ENCODE measurements at places on chromosomes 12 and 14.

DNA sequence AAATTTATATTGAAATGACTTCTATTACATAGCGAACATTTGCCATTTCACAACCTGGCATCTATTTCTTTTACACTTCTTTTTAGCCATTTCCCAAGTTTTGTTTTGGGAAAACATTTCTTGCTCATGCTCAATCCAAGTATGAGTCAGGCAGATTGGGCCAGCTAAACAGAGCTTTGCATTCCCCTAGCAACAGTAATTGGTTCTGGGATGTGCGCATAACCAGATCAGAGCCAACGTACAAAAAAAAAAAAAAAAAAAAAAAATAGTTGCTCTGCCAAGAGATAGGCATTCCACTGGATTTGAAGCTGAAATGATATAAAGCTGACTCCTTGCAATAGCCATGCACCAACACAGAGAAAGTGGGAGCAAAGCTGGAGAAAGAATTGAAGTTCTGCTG lies 37.5 kb downstream of the PLCZ1 start:
- H3K27me3 ChIP-seq = no peaks in the 10 kb centered on the region
- no peaks in the 10 kb centered on the region for H3K4me1 ChIP-seq
- no peak overlapping the region for H3K27ac ChIP-seq
- no peak for DNase-seq
- H3K4me3 ChIP-seq = no peak overlapping the region
- no peaks in the 10 kb centered on the region for H3K36me3 ChIP-seq

DNA sequence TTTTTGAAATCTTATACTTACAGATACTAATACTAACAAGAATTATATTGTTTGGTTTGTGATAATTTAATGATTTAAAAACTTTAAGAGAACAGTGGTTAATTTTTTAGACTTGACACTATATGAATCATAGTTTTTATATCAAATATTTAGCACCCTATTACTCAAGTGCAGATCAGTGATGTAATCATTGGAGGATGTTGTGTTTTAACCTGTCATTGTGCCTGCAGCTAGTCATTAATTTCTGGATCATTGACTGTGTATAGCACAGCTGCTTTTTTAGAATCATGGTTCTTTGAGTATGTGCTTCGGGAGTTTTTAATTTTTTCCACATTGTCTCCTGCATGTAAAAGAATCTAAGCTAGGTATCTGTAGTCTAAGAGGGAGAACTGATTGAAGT lies 17.3 kb downstream of the ARID4A start:
- peaks cover 62% of the 10 kb centered on the region for H3K36me3 ChIP-seq
- no peaks in the 10 kb centered on the region for H3K4me1 ChIP-seq
- no peak for DNase-seq
- H3K27me3 ChIP-seq = no peaks in the 10 kb centered on the region
- no peak overlapping the region for H3K4me3 ChIP-seq

DNA sequence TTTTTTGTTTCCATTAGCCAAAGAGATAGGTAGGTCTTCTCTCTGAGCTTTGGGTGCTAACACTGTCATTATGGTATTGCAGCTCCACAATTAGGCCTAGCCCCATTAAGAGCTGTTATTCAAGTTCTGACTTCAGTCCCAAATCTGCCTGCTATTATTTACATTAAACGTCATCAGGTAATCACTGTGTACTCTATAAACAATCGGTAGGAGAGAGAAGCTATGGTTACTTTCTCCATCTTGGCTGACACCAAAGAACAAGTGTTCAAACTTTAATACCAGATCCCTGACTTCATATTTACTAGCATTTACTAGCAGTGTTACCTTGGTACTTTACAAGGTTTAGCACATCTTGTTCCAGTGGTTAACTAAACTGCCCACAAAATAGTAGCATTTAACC lies 305.1 kb upstream of the GARIN2 start:
- H3K36me3 ChIP-seq = no peaks in the 10 kb centered on the region
- no peaks in the 10 kb centered on the region for H3K27me3 ChIP-seq
- H3K27ac ChIP-seq = no peak overlapping the region
- H3K4me1 ChIP-seq = no peaks in the 10 kb centered on the region
- H3K4me3 ChIP-seq = no peak overlapping the region

GRCh38 chr12:3964439-3964838 lies 91.2 kb upstream of the PARP11 start:
- DNase-seq = no peak
- H3K27ac ChIP-seq = no peak overlapping the region
- H3K27me3 ChIP-seq = peaks cover 24% of the 10 kb centered on the region
- no peaks in the 10 kb centered on the region for H3K36me3 ChIP-seq
- no peak overlapping the region for H3K4me3 ChIP-seq

DNA sequence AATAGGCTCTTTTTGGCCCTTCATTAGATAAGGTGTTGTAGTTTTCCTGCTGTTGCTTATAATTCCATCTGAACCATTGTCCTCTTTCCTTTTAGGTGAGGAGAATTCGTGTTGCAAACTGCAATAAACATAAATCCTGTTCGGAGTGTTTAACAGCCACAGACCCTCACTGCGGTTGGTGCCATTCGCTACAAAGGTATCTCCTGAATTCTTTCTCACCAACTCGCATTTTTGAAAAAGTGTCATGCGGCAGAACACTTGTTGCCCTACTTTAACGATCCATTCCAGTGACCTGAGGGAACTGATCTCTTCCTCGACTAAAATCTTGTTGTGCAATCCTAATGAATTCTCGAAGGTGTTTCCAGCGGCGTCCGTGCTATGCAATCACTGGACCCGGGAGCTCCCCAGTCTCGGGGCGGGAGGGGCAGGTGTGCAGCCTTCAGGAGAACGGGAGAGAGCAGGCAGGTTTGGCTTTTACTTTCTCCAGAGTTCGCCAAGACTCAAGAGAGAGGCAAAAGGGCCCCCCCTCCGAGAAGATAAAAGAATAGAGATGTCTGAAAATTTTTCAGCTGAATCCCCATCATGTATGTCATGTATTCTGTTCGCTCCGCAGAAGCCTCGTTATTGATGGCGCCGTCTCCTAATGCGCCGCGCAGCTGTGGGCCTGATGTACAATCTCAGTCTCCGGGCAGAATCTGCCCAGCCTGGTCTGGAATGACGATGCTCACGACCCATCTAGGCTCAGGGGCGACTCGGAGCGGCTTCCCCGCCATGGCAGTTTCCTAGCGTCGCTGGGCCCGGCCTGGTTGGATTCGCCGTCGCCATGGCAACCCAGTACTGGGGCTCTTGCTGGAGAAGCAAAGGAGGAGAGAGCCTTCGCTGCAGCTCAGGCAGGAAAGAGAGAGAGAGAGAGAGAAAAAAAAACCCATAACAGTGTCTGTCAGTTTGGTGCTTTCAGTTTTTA lies 38.2 kb downstream of the PLXNC1 start:
- H3K4me3 ChIP-seq = no peak overlapping the region
- no peak for DNase-seq
- H3K27me3 ChIP-seq = no peaks in the 10 kb centered on the region
- H3K27ac ChIP-seq = no peak overlapping the region
- peaks cover 8% of the 10 kb centered on the region for H3K36me3 ChIP-seq
- peaks cover 2% of the 10 kb centered on the region for H3K4me1 ChIP-seq

DNA sequence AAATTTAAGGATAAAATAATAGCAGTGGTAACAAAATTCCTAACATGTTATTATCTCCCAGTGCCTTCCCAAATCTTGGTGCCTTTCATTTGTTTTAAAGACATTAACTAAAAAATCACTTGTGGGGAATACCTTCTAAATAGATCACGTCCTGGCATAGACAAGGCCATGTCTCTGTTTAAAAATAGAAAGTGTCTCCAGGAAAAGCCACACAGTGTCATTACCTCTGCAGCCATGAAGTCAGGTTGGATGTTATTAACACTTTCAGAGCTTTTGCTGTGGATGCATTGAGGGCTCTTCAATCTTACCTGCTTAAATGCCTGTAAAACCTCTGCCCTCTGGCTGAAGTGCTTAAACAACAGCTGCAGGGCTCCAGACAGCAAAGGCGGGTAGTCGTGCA lies 211.1 kb downstream of the ITPR2 start:
- H3K36me3 ChIP-seq = peaks cover 28% of the 10 kb centered on the region
- no peaks in the 10 kb centered on the region for H3K27me3 ChIP-seq
- DNase-seq = no peak
- no peak overlapping the region for H3K4me3 ChIP-seq
- no peaks in the 10 kb centered on the region for H3K4me1 ChIP-seq

- H3K27me3 ChIP-seq = no peaks in the 10 kb centered on the region
- DNase-seq = no peak
- no peak overlapping the region for H3K27ac ChIP-seq
- H3K36me3 ChIP-seq = no peaks in the 10 kb centered on the region
- H3K4me3 ChIP-seq = no peak overlapping the region
- peaks cover 13% of the 10 kb centered on the region for H3K4me1 ChIP-seq
Observed at GRCh38 chr12:29155079-29155478, 6.0 kb downstream of the FAR2 start.

DNA sequence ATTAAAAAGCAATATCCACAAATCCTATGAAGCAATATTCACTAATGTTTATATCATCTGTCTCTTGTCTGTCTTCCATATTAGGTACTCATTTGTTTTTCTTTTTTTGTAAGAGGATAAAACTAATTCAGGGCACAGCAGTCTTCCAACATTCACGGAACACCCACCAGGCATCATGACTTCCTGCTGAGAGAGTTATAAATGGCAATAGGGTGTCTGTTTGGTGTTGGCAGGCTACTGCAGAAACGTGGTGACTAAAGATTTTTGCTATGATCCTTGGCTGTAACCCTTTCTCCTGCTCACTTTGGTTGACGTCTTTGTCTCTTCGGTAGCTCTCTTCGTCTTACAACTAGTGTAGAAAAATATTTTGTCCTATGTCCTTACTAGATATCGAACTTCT lies 860.6 kb upstream of the MGAT4C start:
- H3K4me1 ChIP-seq = no peaks in the 10 kb centered on the region
- no peak overlapping the region for H3K27ac ChIP-seq
- H3K4me3 ChIP-seq = no peak overlapping the region
- no peak for DNase-seq
- no peaks in the 10 kb centered on the region for H3K27me3 ChIP-seq

DNA sequence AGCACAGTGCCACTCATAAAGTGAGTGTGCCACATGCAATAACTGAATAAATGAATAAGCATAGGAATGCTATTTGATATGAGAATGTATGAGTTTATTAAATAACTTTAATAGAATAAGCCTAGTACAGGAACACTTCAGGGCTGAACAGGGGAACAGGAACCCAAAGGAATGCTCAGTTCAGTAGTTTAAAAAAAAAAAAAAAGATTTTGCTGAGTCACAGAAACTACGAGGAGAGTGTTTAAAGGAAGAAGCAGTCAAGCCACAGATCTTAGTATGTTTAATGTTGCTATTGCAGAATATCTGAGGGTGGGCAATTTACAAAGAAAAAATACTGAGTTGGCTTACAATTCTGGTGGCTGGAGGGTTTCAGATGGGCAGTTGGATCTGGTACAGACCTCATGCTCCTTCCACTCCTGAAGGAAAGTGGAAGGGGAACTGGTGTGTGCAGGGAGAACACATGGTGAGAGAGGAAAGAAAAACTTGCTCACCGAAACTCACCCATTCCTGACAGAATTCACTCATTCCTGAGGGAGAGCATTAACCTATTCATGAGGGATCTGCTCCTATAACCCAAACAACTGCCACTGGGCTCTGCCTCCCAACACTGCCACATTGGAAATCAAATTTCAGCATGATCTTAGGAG lies 880.3 kb upstream of the MGAT4C start:
- DNase-seq = no peak
- no peak overlapping the region for H3K27ac ChIP-seq
- no peaks in the 10 kb centered on the region for H3K27me3 ChIP-seq
- no peaks in the 10 kb centered on the region for H3K36me3 ChIP-seq
- no peaks in the 10 kb centered on the region for H3K4me1 ChIP-seq

- no peak overlapping the region for H3K4me3 ChIP-seq
- H3K4me1 ChIP-seq = no peaks in the 10 kb centered on the region
- no peak for DNase-seq
- H3K27ac ChIP-seq = no peak overlapping the region
- no peaks in the 10 kb centered on the region for H3K27me3 ChIP-seq
Observed at GRCh38 chr12:87513536-87514280, 515.5 kb downstream of the C12orf50 start.

- no peaks in the 10 kb centered on the region for H3K27me3 ChIP-seq
- peaks cover 34% of the 10 kb centered on the region for H3K4me1 ChIP-seq
- peak overlapping the region; percentile 19 for H3K4me3 ChIP-seq
- no peaks in the 10 kb centered on the region for H3K36me3 ChIP-seq
- DNase-seq = no peak
Observed at GRCh38 chr12:116142936-116143898, 134.3 kb downstream of the MED13L start.

GRCh38 chr14:94377866-94378470 lies 10.4 kb downstream of the SERPINA1 start:
- H3K4me1 ChIP-seq = no peaks in the 10 kb centered on the region
- peaks cover 2% of the 10 kb centered on the region for H3K36me3 ChIP-seq
- H3K27ac ChIP-seq = no peak overlapping the region
- no peak for DNase-seq
- H3K27me3 ChIP-seq = peaks cover 67% of the 10 kb centered on the region
- no peak overlapping the region for H3K4me3 ChIP-seq

- no peak for DNase-seq
- no peaks in the 10 kb centered on the region for H3K27me3 ChIP-seq
- peaks cover 2% of the 10 kb centered on the region for H3K36me3 ChIP-seq
Observed at GRCh38 chr12:71045781-71046180, 112.0 kb downstream of the TSPAN8 start.

DNA sequence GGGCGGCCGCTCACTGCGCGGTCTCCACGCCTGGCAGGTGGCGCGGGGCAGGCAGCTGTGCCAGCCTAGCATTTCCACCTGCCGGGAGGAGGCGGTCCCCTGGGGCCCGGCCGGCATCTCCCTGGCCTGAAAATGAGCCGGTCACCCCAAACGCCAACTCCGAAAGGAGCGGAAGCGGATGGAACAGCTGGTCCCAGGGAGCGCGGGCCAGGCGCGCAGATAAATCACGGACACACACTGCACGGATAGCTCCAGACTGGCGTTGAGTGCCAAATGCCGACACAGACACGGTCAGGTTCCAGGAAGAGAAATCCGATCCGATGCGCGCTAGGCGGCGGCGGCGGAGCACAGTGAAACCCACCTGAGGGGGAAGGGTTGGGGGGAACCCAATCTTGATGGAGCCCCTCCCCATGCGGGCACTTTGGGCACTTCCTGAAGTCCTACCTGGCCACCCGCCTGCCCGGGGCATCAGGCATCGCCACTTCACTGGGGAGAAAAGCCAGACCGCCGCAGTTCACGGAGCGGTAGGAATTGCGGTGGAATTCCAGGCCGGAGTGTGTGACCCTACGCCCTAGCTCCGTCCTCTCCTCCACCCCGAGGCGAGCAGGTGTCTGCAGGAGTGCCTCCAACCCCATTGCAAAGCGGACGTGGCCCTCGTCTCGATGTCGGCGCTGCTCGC lies 624 bp upstream of the PLEKHD1 start:
- peak overlapping the region; percentile 10 for H3K4me3 ChIP-seq
- H3K4me1 ChIP-seq = no peaks in the 10 kb centered on the region
- DNase-seq = no peak
- peaks cover 4% of the 10 kb centered on the region for H3K36me3 ChIP-seq
- no peak overlapping the region for H3K27ac ChIP-seq
- peaks cover 37% of the 10 kb centered on the region for H3K27me3 ChIP-seq
